ENCODE measurements at places on chromosomes 3 and 15.
A peak's percentile ranks its signal among the peaks of the same experiment; 100 is the strongest.

- DNase-seq = no peak
Measured at GRCh38 chr15:26119322-26119721, 256.2 kb upstream of the ATP10A start.

DNA sequence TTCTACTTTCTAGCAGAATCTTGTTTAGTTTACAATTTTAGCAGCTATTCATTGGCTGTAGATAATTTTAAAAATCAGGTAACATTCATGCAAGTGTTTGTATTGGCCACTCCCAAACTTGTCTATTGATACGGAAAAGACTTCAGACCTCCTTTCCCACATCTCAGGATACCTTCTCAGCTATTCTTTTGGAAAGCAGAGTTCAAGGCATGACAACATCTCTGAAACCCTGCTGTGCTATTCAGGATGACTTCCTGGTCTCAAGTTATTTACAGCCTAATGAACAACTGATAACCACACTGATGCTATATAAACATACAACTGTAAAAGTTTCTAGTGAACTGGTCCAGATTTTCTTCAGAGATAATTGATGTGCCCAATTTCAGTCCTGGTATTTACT lies 55.8 kb downstream of the DZIP3 start:
- DNase-seq = no peak

DNA sequence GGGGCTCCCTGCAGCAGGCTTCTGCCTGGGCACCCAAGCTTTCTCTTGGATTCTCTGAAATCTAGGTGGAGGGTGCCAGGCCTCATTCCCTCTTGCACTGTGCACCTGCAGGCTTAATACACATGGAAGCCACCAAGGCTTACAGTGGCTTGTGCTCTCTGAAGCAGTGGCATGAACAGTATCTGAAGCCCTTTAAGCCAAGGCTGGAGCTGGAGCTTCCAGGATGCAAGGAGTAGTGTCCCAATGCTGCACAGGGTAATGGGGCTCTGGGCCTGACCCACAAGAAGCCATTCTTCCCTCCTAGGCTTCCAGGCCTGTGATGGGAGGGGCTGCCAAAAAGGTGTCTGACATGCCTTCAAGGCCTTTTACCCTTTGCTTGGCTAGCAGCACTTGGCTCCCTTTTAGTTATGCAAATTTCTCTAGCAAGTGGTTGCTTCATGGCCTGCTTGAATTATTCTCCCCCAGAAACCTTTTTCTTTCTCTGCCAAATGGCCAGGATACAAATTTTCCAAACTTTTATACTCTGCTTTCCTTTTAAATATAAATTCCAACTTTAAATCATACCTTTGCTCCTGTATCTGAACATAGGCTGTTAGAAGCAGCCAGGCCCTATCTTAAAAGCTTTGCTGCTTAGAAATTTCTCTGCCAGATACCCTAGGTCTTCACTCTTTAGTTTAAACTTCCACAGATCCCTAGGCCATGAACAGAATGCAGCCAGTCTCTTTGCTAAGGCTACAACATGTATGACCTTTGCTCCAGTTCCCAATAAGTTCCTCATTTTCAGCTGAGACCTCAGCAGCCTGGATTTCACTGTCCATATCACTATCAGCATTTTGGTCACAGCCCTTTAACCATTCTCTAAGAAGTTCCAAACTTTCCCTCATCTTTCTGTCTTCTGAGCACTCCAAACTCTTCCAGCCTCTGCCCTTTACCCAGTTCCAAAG lies 201.1 kb upstream of the LRRFIP2 start:
- DNase-seq = no peak

DNA sequence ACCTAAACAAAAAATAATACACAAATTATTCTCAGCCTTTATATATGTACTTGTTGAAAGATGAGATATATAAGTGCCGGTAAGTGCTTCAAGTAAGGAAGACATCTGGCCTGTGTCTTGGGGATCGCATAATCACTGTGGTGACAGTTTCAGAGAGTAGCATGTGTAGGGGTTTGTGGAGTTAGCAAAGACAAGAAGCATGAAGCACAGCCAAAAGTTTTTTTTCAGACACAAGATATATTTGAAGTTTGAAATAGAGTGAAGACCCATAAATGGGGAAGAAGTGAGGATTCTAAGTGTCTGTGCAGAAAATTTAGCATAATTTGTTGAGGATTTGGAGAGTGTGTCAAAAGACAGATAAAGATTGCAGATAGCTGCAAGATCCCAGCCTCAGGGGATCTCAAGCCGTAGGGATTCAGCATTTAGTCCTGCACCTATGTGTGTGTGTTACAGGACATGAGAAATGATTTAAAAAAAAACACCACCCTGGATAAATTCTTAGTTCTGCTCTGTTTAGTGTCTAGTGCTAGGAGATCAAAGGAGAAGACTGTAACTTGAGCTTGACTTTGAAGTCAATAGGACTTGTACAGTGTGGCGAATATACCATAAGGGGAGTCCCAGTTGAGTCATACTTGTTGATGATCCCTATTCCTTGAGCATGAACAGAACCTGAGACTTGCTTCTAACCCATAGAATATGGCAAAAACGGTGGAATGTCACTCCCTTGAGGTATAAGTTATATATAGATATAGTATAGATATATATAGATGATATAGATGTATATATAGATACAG lies 123.9 kb upstream of the GRM7 start:
- no peak for DNase-seq

- no peak for DNase-seq
Measured at GRCh38 chr3:192923731-192924130, 6.1 kb upstream of the MB21D2 start.

DNA sequence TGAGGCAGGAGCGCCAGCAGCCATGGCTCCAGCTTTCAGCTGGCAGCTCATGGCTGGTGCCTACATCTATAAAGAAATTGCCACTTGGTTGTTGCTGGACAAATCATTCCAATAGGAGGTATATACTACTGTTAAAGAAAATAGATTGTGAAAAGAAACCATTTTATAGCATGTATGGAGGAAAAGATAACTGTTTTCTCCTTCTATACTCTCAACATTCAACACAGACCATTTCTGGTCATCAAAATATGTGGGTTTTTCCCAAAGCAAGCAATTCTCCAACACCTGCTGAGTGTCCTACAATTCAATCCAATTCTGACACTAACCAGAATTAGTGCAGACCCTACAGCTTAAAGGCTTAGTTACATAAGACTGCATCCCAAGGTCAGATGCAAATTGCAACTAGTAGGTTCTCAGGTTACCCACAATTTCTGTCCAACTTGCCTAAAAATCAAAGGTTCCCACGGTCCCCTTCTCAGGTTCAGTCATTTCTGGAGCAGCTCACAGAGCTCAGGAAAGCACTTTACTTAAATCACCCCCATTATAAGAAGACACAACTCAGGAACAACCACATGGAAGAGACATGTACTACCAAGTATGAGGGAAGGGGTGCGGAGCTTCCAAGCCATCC lies 42.4 kb upstream of the STRIT1 start:
- no peak for DNase-seq

GRCh38 chr15:87907676-87908446 lies 348.7 kb downstream of the NTRK3 start:
- DNase-seq = no peak

- no peak for DNase-seq
Measured at GRCh38 chr3:190375246-190375645, 12.7 kb upstream of the CLDN16 start.

DNA sequence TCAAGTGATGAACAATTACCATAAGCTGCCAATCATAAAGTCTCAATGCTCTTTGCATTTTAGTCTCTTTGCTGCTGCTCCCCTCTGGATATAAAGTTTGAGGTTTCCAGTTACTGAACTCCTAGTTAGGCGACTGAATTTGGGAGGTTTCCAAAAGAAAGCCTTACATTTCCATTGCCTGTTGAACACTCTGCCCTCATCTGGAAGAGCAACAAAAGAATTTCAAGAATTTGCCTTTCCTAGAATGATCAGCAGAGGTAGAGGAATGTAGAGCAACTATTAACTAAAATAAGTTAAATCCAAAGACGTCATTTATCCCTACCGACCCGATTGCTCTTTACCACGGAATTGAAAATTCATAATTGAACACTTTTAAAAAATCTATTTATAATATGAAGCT lies 53.4 kb upstream of the PRICKLE2 start:
- no peak for DNase-seq

GRCh38 chr3:140113996-140114788 lies 179.2 kb downstream of the CLSTN2 start:
- DNase-seq = no peak

DNA sequence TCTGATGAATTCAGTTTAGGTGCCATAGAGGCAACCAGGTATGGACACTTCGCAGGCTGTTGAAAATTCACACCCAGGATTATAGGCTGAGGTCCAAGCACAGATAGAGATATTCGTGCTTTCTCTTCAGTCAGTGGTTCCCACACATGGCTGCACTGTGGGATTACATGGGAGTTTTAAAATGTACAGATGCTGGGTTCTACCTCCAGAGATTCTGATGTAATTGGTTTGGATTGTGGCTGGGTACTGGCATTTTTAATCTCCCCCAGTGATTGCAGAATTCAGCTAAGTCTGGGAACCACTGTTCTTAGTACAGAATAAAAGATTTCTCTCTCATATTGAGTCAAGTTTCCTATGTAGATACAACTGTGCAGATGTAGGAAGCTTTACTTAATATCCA lies 91.6 kb downstream of the FOXB1 start:
- no peak for DNase-seq

- DNase-seq = no peak
Measured at GRCh38 chr3:173913974-173914421, 516.5 kb downstream of the NLGN1 start.

GRCh38 chr3:36911990-36912804 lies 32.7 kb downstream of the TRANK1 start:
- no peak for DNase-seq

DNA sequence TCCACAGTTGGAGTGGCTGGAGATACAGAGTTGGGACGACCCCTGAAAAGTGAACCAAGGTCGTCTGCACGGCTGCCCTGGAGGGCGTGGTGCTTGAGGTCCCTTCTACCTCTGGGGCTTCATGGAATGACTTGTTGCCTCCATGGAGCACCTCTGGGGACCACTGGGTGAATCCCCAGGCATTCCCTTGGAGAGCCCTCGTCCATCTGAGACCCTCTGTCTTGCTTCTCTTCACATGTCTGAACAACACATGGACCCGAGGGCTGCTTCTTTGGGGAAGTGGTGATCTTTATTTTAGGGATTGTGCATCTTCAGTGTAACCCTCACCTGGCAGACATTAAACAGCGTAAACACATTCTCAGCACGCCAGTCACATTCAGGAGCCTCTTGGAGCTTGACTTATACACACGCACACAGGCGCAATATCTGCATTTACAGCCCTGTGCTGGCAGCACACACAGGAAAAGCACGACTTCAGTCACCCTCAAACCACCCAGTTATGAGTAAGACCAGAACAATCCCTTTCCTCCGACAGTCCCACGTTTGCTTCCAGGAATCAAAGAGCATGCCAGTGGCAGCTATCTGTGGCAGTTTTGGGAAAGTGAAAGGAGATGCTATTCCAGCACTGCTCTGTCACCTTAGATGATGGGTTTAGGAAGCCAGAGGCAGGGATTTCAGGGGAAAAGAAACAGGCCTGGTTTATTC lies 12.6 kb downstream of the FAM107A start:
- peak; percentile 25 for DNase-seq

GRCh38 chr3:20692675-20693074 lies 506.7 kb upstream of the SGO1 start:
- no peak for DNase-seq

- no peak for DNase-seq
Measured at GRCh38 chr3:78940128-78940527, 827.7 kb downstream of the ROBO1 start.

- DNase-seq = no peak
Measured at GRCh38 chr3:147757866-147758265, 348.7 kb downstream of the ZIC1 start.

DNA sequence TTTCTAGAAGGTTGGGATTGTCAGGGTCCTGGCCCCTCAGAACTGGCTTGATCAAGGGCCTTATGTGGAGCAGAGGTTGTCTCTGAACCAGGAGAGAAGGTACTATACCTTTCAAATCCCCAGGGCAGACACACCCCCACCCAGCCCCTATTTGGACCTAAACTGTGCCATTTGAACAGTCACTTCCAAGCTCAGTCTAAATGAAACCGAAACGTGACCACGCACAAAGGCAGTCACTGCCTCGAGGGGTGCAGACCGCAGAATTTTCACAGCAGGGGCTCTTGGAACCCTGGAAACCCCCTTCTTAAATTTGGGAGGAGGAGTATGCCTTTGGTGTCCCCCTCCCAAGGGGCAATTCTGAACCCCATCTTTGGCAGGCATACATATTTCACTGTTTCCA lies 53.7 kb downstream of the GRIP2 start:
- no peak for DNase-seq

GRCh38 chr15:95013381-95013780 lies 782.0 kb downstream of the MCTP2 start:
- no peak for DNase-seq

- DNase-seq = no peak
Measured at GRCh38 chr3:149336925-149337324, 3.5 kb upstream of the TM4SF18 start.

GRCh38 chr15:85407421-85408269 lies 27.2 kb downstream of the AKAP13 start:
- DNase-seq = peak; percentile 75

DNA sequence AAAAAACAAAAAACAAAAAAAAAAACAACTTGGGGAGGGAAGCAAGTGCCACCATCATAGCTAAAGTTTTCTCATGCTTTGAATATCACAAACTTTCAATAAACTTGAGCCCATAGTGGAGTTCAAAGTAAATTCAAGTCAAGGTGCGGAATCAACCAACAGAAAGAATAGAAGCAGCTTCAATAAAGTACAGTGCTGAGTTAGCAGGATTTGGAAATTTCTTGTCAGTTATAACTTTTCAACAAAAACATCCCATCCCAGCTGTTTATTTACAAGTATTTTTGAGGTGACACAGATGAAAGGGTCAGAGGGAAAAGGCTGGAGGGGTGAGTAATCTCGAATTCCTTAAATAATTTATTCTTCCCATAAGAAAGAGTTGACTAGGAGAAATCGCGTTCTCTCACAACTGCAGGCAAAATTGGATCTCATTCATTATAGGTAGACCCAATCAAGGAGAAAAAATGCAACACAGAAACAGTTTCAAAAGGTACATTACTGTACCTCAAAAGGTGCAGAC lies 477.4 kb upstream of the RASGRP1 start:
- DNase-seq = no peak

DNA sequence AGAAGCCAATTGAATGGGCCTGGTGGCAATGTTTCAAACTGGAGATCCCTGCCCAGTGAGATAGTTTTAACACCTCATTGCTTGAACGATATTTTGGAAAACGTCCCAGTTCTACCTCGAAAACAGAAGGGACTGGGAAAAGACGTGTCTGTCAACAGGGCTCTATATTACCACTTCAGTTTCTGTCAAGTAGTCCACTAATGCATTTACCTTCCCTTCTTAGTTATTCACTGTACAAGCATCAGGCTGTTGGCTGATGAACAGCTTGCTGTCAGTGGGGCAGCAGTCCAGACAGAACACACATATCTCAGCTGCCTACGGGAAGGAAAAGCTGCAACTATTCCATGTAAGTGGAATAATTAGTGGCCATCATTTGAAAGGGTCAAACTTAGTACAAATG lies 794.7 kb upstream of the GBE1 start:
- DNase-seq = no peak

- no peak for DNase-seq
Measured at GRCh38 chr3:174010907-174011306, 613.4 kb downstream of the NLGN1 start.

- DNase-seq = no peak
Measured at GRCh38 chr3:101133652-101134051, 140.4 kb upstream of the ABI3BP start.

- DNase-seq = peak; percentile 69
Measured at GRCh38 chr3:126081618-126082361, 2.1 kb downstream of the SLC41A3 start.

- DNase-seq = no peak
Measured at GRCh38 chr15:25406846-25407245, 32.0 kb downstream of the UBE3A start.

- peak; percentile 86 for DNase-seq
Measured at GRCh38 chr15:90320062-90320884, 31.8 kb upstream of the ZNF774 start.
